MCF 10A (cell line): ENCODE measurements at places on chromosomes 16 and 17. TPM values are rescaled to one million over a fixed set of nuclear protein-coding genes. Genes with fewer than 3 reads are reported as not detected.
A peak's percentile ranks its signal among the peaks of the same experiment; 100 is the strongest.

- H3K4me1 ChIP-seq = peaks cover 45% of the 10 kb centered on the region
- peaks cover 31% of the 10 kb centered on the region for H3K36me3 ChIP-seq
Observed at GRCh38 chr17:38748149-38748891, at the start of gene PCGF2. PCGF2 (minus strand) TSS chr17:38748336; CDS start chr17:38740402, 7,934 bp downstream.

- H3K36me3 ChIP-seq = peaks cover 31% of the 10 kb centered on the region
- DNase-seq = no peak
- no peak overlapping the region for H3K4me3 ChIP-seq
- no peak overlapping the region for H3K27ac ChIP-seq
Observed at GRCh38 chr16:81651758-81652718, 127.1 kb upstream of the PLCG2 start.

- no peaks in the 10 kb centered on the region for H3K4me1 ChIP-seq
- no peak overlapping the region for H3K27ac ChIP-seq
- peaks cover 5% of the 10 kb centered on the region for H3K36me3 ChIP-seq
Observed at GRCh38 chr17:51107778-51108177, 12.9 kb downstream of the SPAG9 start.

DNA sequence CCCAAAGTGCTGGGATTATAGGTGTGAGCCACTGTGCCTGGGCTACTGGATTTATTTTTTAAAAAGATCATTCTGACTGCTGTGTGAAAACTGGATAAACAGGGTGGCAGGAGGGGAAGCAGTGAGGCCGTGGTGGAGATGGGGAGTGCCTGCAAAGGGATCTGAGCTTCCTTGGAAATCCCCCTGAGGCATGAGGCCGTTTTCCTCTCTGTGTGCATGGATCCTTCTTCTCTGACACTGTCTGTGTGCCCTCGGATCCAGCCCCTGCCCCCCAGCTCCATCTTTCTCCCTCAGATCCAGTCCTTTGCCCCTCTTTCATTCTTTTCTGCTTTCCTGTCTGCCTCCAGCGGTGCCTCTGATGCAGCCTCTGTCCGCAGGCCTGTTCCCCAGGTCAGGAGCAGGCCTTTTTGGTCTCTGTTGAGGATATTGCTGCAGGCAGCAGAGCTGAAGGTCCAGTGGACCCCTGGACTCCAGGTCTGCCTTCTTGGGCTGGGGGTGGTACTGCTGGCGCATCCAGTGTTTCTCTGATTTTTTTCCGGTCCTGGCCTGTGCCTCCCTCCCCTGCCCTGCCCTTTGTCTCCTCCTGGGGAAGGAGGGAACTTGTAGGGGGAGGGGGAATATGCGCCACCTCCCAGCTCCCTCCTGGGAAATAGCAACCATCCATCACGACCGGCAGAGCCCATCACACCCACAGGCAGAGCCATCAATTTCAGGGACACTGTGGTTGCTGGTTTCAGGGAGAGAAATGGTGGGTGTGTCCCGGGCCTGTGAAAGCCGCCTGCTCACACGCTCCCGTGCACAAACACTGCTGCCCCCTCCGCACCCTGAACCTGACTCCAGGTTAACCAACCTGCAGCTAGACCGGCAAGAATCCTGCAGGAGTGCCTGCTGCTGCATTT lies 17.0 kb downstream of the MGAT5B start:
- peaks cover 5% of the 10 kb centered on the region for H3K36me3 ChIP-seq
- H3K27ac ChIP-seq = no peak overlapping the region
- no peaks in the 10 kb centered on the region for H3K27me3 ChIP-seq
- no peaks in the 10 kb centered on the region for H3K4me1 ChIP-seq
- no peak for DNase-seq

GRCh38 chr17:6495450-6496115 lies 51.3 kb downstream of the PIMREG start:
- peaks cover 11% of the 10 kb centered on the region for H3K36me3 ChIP-seq
- no peak overlapping the region for H3K27ac ChIP-seq
- H3K4me3 ChIP-seq = no peak overlapping the region

GRCh38 chr17:15946611-15947120 lies 1.7 kb downstream of the ADORA2B start:
- H3K4me1 ChIP-seq = peaks cover 29% of the 10 kb centered on the region
- H3K27me3 ChIP-seq = no peaks in the 10 kb centered on the region
- H3K27ac ChIP-seq = peak overlapping the region; percentile 96
- H3K4me3 ChIP-seq = peak overlapping the region; percentile 69
- peak; percentile 55 for DNase-seq
- H3K36me3 ChIP-seq = peaks cover 18% of the 10 kb centered on the region

- H3K4me3 ChIP-seq = no peak overlapping the region
- H3K4me1 ChIP-seq = peaks cover 23% of the 10 kb centered on the region
- H3K27me3 ChIP-seq = no peaks in the 10 kb centered on the region
- no peak overlapping the region for H3K27ac ChIP-seq
- no peak for DNase-seq
Observed at GRCh38 chr17:63442074-63442473, 4.0 kb downstream of the CYB561 start.

GRCh38 chr17:37170881-37171425 lies 204.8 kb upstream of the C17orf78 start:
- no peaks in the 10 kb centered on the region for H3K4me1 ChIP-seq
- no peak overlapping the region for H3K27ac ChIP-seq
- no peak for DNase-seq
- H3K4me3 ChIP-seq = no peak overlapping the region

- no peak overlapping the region for H3K4me3 ChIP-seq
- DNase-seq = no peak
- no peaks in the 10 kb centered on the region for H3K4me1 ChIP-seq
- no peak overlapping the region for H3K27ac ChIP-seq
- H3K27me3 ChIP-seq = peaks cover 75% of the 10 kb centered on the region
- no peaks in the 10 kb centered on the region for H3K36me3 ChIP-seq
Observed at GRCh38 chr17:4585638-4585994, 1.3 kb downstream of the SMTNL2 start.

DNA sequence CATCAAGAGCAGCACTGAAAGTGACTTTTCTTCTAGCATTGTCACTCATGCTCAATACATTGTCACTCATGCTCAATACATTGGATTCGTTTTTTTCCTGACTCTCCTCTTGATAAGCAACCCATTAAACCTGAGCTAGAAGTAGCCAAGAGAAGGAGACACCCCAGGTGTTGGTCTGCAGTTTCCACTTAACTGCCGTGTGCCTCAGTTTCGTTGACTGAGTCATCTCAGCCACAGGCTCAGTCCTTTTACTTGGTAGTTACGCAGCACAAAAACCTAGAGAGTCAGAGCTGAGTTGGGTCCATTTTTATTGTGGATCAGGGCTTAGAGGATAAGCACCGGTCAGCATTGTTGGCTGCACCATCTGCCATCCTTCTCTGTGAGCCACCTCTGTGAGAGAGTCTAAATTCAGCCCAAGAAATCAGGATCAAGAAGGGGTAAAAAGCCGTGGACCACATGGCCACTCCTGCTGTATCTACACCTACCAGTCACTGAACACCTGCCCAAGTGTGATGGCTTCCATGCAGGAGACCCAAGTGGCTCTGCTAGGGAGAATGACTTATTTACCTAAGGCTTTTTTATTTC lies 11.3 kb downstream of the GINS2 start:
- no peaks in the 10 kb centered on the region for H3K27me3 ChIP-seq
- H3K4me1 ChIP-seq = no peaks in the 10 kb centered on the region
- no peak overlapping the region for H3K4me3 ChIP-seq

GRCh38 chr16:17002565-17002964 lies 468.2 kb downstream of the XYLT1 start:
- no peak overlapping the region for H3K4me3 ChIP-seq
- DNase-seq = no peak
- no peaks in the 10 kb centered on the region for H3K4me1 ChIP-seq
- H3K36me3 ChIP-seq = no peaks in the 10 kb centered on the region

- H3K4me1 ChIP-seq = no peaks in the 10 kb centered on the region
- peaks cover 29% of the 10 kb centered on the region for H3K27me3 ChIP-seq
- no peak overlapping the region for H3K27ac ChIP-seq
- no peak overlapping the region for H3K4me3 ChIP-seq
- DNase-seq = no peak
Observed at GRCh38 chr16:52834736-52835465, 217.8 kb downstream of the CHD9NB start.

GRCh38 chr17:56754523-56755208 lies 79.1 kb downstream of the C17orf67 start:
- peaks cover 14% of the 10 kb centered on the region for H3K4me1 ChIP-seq
- H3K27ac ChIP-seq = no peak overlapping the region
- DNase-seq = peak; percentile 39
- H3K4me3 ChIP-seq = no peak overlapping the region
- H3K36me3 ChIP-seq = no peaks in the 10 kb centered on the region
- H3K27me3 ChIP-seq = no peaks in the 10 kb centered on the region

DNA sequence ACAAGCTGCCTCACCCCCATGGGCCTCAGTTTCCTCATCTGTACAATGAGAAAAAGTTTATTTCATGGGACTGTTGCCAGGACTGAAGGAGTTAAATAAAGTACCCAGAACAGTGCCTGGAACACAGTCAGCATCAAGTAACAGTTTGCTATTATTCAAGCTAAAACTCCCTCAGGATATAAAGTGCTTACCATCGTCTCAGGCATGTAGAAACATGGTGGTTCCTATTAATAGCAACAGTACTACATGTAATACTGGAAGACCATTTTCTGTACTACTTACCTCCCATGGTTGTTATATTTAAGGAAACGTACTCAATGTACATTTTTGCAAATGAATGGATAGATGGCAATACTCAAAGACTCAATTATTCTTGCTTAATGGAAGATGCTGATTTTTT lies 93.4 kb downstream of the NCOR1 start:
- DNase-seq = peak; percentile 64
- H3K27me3 ChIP-seq = no peaks in the 10 kb centered on the region
- peak overlapping the region; percentile 0 for H3K27ac ChIP-seq
- peaks cover 60% of the 10 kb centered on the region for H3K36me3 ChIP-seq
- peaks cover 21% of the 10 kb centered on the region for H3K4me1 ChIP-seq

The ANKRD40CL gene
- not detected in 2 replicates for total RNA-seq

The CDH11 gene
- 0.33 and 0.83 TPM in 2 replicates for total RNA-seq

The KRTAP4-6 gene
- total RNA-seq = not detected in 2 replicates
